Melanocyte of skin (primary cell): ENCODE measurements at places on chromosomes 12 and 14. TPM values are rescaled to one million over a fixed set of nuclear protein-coding genes. Genes with fewer than 3 reads are reported as not detected.

TECPR2 gene
- 25.0 and 42.3 TPM in 2 replicates for total RNA-seq

DACT1 gene
- 0.15 and 0.33 TPM in 2 replicates for total RNA-seq

DPF3 gene
- total RNA-seq, result 0.36 and 1.0 TPM in 2 replicates

RASAL1 gene
- 0.15 TPM in 1 of 2 replicates, not detected in the other for total RNA-seq

TRIM9 gene
- total RNA-seq, result 4.7 and 8.9 TPM in 2 replicates

RERG gene
- not detected in 2 replicates for total RNA-seq

DPPA3 gene
- total RNA-seq, result not detected in 2 replicates

PROX2 gene
- not detected in 2 replicates for total RNA-seq

ANKS1B gene
- 0.34 and 4.0 TPM in 2 replicates for total RNA-seq

ALDH1L2 gene
- total RNA-seq, result 11.7 and 16.2 TPM in 2 replicates

SLC25A47 gene
- total RNA-seq, result under 0.01 TPM in 1 of 2 replicates, not detected in the other

ENO2 gene
- 13.4 and 17.9 TPM in 2 replicates for total RNA-seq

RIN3 gene
- 11.4 and 17.4 TPM in 2 replicates for total RNA-seq

TNFAIP2 gene
- 7.9 and 8.7 TPM in 2 replicates for total RNA-seq

TMEM52B gene
- not detected in 2 replicates for total RNA-seq

GXYLT1 gene
- total RNA-seq, result 9.1 and 9.6 TPM in 2 replicates

LRTM2 gene
- total RNA-seq, result not detected in 2 replicates

IPO8 gene
- 26.8 and 43.6 TPM in 2 replicates for total RNA-seq

CCDC38 gene
- total RNA-seq, result under 0.01 and 0.15 TPM in 2 replicates

FGF6 gene
- total RNA-seq, result not detected in 2 replicates

POTEM gene
- not detected in 2 replicates for total RNA-seq

NEK9 gene
- total RNA-seq, result 41.8 and 57.1 TPM in 2 replicates

CCDC196 gene
- not detected in 2 replicates for total RNA-seq

TBX5 gene
- under 0.01 TPM in 1 of 2 replicates, not detected in the other for total RNA-seq

TIMELESS gene
- 5.8 and 8.9 TPM in 2 replicates for total RNA-seq

LPAR5 gene
- under 0.01 TPM in 1 of 2 replicates, not detected in the other for total RNA-seq

TAS2R42 gene
- not detected in 2 replicates for total RNA-seq

HCAR1 gene
- total RNA-seq, result 0.33 and 0.62 TPM in 2 replicates

SYCP3 gene
- under 0.01 and 0.73 TPM in 2 replicates for total RNA-seq

LMNTD1 gene
- total RNA-seq, result not detected in 2 replicates

SLC5A8 gene
- not detected in 2 replicates for total RNA-seq

HPD gene
- total RNA-seq, result under 0.01 TPM in 1 of 2 replicates, not detected in the other

KLHL33 gene
- 0.34 TPM in 1 of 2 replicates, not detected in the other for total RNA-seq

ZDHHC22 gene
- total RNA-seq, result not detected in 2 replicates

PRKCH gene
- 23.7 and 37.8 TPM in 2 replicates for total RNA-seq

STYK1 gene
- not detected in 2 replicates for total RNA-seq

EID3 gene
- 3.4 and 14.9 TPM in 2 replicates for total RNA-seq

CLEC6A gene
- total RNA-seq, result not detected in 2 replicates

PTCSC3 gene
- not detected in 2 replicates for total RNA-seq

MCRS1 gene
- 66.9 and 69.3 TPM in 2 replicates for total RNA-seq

KRT78 gene
- not detected in 2 replicates for total RNA-seq

ZFYVE26 gene
- 76.3 and 107 TPM in 2 replicates for total RNA-seq

CELA1 gene
- not detected in 2 replicates for total RNA-seq

PRB2 gene
- not detected in 2 replicates for total RNA-seq

TPPP2 gene
- not detected in 2 replicates for total RNA-seq

DLK1 gene
- not detected in 2 replicates for total RNA-seq

SPIC gene
- total RNA-seq, result not detected in 2 replicates

CABP1 gene
- not detected in 2 replicates for total RNA-seq

PMEL gene
- total RNA-seq, result 4,571 and 8,696 TPM in 2 replicates

FKBP4 gene
- 43.0 and 43.3 TPM in 2 replicates for total RNA-seq

TOMM20L gene
- not detected in 2 replicates for total RNA-seq

ZNF705A gene
- total RNA-seq, result not detected in 2 replicates

PLEKHH1 gene
- total RNA-seq, result 33.0 and 48.9 TPM in 2 replicates

A2M gene
- 10.8 and 29.6 TPM in 2 replicates for total RNA-seq

RTN1 gene
- under 0.01 and 0.34 TPM in 2 replicates for total RNA-seq

CCDC91 gene
- 22.6 and 32.5 TPM in 2 replicates for total RNA-seq

COCH gene
- total RNA-seq, result 0.69 TPM in 1 of 2 replicates, not detected in the other

ARMH4 gene
- total RNA-seq, result 0.77 and 1.3 TPM in 2 replicates

SLC25A21 gene
- 0.15 and 0.33 TPM in 2 replicates for total RNA-seq
